AG04449 (cell line): ENCODE measurements at places on chromosomes 1 and 21.

GRCh38 chr21:34822942-34823341 is 154.1 kb downstream of the CLIC6 start:
- no peak for DNase-seq

DNA sequence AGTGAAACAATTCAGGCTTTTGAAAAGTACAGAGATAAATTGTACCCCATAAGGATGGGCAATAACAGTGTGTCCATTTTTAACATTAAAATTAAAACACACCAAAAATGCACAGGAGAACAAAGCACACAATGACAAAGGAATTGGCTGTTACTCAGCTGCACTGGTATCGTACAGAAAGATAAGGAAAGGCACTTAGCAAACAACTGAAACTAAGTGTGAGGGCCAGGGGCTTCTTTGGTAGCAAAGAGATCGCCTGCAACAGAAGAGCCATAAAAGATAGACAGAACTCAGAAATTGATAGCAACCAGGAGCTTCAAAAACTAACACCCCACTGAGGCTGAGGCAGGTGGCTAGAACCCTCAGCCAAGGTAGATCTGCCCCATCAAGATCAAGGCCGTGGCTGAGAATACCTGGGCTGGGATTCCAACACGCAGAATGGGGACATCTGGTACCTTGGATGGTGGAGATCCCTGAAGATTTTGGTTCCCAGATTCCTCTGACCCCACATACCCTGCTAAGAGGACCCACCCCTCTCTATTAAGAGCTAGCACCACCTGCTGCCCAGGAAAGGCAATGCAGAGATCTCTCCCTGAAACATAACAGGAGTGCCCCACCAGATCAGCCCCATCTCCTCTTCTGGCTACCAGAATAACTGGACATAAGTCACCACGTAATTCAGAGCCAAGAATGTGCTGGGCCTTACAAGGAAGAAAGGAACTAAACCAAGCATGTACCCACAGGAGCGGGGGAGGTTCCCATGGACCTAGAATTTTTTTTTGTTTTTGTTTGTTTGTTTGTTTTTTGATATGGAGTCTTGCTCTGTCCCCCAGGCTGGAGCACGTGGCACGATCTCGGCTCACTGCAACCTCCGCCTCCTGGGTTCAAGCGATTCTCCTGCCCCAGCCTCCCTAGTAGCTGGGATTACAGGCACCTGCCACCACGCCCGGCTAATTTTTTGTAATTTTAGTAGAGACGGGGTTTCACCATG is 16.2 kb downstream of the PLEKHO1 start:
- no peak for DNase-seq

DNA sequence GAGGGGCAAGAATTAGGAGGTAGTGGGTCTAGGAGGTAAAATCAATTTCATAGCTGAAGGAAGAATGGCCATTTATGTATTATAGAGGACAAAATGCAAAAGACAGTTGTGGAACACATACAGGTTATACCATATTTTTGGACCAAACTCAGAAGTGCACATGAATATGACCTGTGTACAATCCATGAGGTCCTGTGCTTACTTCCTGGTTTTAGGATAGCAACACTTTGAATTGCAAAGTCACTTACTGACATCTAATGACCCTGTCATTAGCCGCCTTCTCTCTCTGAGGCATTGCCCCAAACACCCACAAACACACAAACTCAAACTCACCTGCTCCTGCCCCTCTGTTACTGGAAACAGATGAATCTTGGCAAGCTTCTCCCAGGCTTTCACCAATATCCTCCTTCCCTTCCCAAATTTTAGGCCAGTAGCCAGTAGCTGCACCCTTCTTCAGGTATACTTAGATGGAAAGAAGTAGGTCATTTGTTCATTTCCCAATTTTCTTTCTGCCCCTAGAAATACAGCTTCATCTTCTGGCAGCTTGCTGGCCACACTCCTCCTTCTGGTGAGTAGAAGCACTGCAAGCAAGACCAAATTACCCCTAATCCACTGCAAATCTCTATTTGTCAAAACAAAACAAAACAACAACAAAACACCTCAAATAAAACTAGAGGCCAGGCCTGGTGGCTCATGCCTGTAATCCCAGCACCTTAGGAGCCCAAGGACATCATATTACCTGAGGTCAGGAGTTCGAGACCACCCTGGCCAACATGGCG is 13.7 kb upstream of the RPL5 start:
- DNase-seq, result no peak

GRCh38 chr1:56359056-56359455 is 220.3 kb downstream of the PLPP3 start:
- DNase-seq, result no peak

DNA sequence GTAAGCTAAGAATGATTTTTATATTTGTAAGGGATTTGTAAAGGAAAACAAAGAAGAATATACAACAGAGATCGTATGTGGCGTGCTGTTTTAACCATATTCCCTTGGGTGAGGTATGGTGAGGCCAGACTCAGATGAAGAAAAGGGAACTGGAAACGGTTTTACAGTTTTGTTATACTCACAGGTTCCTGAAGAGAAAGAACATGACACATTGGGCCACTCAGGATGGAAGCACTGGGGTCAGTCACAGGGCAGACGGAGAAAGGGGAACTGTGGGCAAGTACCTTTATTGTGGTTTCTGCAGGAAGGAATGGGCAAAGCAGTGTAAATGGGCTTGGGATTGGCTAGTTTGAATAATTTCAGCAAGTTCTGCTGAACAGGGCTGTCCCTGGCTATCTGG is 177.4 kb downstream of the LBR start:
- DNase-seq, result no peak
